ENCODE measurements at places on chromosomes 2 and 18. TPM values are rescaled to one million over a fixed set of nuclear protein-coding genes. Genes with fewer than 3 reads are reported as not detected.

Gene UPP2
- not detected for total RNA-seq

Gene DSG3
- total RNA-seq = not detected

Gene CREG2
- total RNA-seq = not detected

DNA sequence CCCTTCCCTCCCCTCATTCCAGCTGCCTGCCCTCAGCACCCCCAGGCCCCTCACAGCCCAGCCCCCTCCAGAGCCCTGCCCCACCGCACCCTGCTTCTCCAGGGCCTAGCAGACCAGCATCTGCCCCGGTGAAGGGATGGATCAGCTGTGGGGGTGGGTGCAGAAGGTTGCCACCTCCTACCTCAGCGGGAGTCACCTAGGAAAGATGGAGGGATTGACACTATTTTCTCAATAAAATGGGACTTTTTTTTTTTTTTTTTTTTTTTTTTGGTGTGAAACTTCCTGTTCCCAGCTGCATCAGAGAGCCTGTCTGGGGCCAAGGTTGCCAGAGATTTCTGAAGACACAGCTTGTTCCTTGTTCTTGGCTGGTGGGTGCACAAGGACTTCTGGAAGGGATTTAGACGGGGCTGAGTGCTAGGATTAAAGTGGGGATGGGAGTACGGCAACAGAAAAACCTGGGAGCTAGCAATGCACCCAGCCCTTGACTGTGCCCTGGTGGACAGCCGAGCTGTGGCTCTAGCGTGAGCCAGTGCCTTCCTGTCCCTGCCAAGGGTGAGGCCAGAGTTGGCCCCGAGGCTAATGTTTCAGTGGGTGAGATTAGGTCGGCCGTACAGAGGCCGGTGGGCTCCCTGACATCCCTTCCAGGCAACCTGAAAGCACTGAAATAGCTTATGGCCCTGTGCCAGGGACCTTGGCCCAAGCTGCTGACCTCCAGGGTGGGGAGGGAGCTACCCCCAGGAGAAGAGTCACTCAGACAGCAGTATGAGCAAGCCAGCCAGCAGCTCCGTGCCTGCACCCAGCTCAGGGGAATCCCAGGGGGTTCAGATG is 4.6 kb downstream of the B3GNT7 start:
- DNase-seq = peak; percentile 53

DNA sequence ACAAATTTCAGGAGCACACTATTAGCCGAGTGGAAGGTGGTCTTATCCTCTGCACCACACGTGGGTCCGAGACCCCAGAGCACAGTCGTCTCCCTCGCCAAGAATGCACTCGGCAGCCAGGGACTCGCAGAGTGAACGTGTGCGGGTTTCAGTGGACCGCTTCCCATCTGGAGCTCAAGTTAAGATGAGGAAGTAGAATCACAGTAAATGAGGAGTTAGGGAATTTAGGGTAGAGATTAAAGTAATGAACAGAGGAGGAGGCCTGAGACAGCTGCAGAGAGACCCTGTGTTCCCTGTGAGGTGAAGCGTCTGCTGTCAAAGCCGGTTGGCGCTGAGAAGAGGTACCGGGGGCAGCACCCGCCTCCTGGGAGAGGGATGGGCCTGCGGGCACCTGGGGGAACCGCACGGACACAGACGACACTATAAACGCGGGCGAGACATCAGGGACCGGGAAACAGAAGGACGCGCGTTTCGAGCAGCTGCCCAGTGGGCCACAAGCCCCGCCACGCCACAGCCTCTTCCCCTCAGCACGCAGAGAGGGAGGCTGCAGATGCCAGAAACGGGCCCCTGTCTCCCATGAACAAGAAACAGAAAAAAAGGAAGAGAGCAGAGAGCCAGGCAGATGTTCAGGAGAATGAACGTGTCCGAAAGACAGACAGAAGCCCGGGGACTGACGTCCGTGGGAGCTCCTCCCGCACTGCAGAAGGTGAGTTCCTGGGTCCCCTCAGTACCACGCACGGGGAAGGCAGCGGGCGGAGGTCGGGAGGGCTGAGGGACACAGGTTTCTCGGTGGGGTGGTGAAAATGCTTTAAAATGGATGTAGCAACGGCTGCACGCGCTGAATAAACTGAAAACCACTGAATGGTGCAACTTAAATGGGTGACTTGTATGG is 5.4 kb upstream of the KCNG2 start:
- DNase-seq = no peak

DNA sequence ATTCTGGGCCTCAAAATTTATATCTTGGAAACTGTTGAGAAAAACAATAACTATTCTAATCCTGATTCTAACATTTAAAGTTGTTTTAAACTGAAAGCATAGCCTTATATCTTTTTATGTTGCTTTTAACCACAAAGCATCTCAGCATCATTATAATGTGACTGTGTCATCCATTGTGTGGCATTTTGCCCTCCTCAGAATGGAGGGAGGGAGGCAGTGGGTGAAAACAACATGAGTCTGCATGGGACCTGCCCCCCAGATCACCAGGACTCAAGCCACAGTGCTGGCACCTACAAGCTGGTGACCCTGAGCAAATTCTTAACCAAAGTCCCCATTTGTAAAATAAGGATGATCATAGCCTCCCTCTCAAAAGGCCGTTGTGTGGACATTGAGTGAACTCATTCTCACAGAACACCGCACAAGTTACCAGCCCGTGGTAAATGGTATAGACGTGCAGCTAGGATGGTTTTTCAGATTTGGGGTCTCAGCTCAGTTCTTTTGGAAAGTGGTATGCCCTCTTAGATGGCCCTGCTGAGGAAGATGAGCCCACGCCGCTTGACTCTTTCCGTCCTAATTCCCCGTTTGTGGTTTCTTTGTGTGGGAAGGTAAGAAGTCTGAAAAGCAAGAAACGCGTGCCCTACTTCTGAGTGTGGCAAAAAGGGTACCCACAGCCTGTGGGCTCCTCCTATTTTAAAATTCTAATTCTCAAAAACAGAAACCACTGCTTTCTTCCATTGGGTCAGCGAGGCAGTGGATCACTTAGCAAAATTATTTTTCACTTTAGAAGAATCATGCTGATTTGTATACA is 305.0 kb upstream of the ID2 start:
- no peak for DNase-seq

DNA sequence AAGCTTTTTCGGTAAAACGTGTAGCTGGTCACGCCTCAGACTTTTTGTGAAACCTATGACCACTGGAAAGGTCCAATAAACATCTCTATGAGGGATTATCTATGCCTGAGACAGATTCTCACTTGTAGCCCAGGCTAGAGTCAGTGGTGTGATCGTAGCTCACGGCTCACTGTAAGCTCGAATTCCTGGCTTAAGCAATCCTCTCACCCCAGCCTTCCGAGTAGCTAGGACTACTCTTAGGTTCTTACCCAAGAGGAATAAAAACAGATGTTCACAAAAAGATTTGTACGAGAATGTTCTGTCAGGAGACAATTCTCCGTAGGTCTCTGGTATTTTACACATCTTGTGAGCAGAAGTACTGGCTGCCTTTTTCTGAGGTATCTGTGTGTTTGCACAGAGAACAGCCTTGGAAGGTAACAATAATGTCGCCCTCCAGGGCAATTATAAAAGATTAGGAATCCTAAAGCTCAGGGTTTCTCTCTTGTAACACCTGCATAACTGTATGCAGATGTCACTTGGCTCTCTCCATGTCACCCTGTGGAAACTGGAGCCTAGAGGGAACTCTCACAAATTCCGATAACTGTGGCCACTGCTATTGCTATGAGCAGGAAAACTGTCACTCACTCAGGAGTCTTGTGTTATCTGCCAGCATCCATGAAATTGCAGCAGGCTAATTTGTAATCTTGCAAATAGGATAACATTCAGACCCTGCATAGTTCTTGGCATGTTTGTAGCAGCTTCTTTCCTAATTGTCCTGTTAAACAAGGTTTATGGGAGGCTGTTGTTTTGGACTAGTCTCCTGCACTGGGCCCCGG is 25.5 kb upstream of the RALBP1 start:
- no peak for DNase-seq

DNA sequence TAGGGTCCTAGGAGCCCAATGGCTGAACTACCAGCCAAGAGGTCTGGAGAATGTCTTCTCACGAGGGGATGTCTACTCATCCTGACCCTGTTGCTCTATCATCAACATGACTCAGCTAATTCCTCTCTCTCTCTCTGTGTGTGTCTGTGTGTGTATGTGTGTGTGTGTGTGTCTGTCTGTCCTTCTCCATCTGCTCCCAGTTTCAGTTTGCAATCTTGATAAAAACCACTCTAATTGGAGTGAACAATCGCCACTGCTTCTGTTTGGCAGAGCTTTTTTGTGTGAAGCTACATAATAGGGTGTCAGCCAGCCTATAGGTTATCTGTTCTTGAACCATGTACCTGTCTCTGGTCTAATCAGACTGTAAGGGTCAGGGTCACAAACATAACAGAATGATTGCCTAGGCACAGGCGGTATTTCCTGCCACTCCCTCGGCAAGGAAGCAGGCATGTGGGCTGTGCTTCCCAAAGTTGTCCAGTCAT is 219.8 kb downstream of the SH3BP4 start:
- no peak for DNase-seq

Data from heart right ventricle (tissue), 16 donors.